Sigmoid colon (tissue), 7 donors: ENCODE measurements at places on chromosomes 6 and 20. TPM values are rescaled to one million over a fixed set of nuclear protein-coding genes. Genes with fewer than 3 reads are reported as not detected.

Gene MATN4
- total RNA-seq: not detected

Gene REM1
- total RNA-seq: 5.7 TPM

Gene DACT2
- total RNA-seq: 1.1 TPM

Gene SLC17A3
- total RNA-seq: not detected

Gene C6orf47
- total RNA-seq: 28.4 TPM

Gene BHLHE23
- not detected for total RNA-seq

DNA sequence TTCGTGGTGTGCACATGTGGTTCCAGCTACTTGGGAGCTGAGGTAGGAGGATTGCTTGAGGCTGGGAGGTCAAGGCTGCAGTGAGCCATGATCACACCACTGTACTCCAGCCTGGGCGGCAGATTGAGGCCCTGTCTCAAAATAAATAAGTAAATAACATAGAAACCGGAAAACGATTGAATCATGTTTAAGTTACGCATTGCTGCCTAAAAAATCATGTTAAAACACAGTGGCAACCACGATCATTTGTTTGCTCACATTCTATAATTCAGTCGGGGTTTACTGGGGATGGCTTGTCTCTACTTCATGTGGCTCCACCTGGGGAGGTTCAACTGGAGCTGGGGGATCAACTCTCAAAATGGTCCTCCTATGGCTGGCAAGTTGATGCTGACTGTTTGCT lies 8.2 kb upstream of the CDKN1A start:
- H3K4me3 ChIP-seq: no peak overlapping the region
- H3K4me1 ChIP-seq: peaks cover 9% of the 10 kb centered on the region
- H3K27ac ChIP-seq: no peak overlapping the region
- H3K36me3 ChIP-seq: no peaks in the 10 kb centered on the region
- H3K27me3 ChIP-seq: no peaks in the 10 kb centered on the region

- H3K27me3 ChIP-seq: no peaks in the 10 kb centered on the region
- H3K4me1 ChIP-seq: no peaks in the 10 kb centered on the region
- H3K4me3 ChIP-seq: no peak overlapping the region
- H3K36me3 ChIP-seq: no peaks in the 10 kb centered on the region
Observed at GRCh38 chr6:156589281-156589680, 187.9 kb upstream of the ARID1B start.

GRCh38 chr6:71033171-71033570 lies 76.3 kb upstream of the B3GAT2 start:
- no peak overlapping the region for H3K4me3 ChIP-seq
- DNase-seq: no peak
- H3K36me3 ChIP-seq: no peaks in the 10 kb centered on the region
- no peaks in the 10 kb centered on the region for H3K27me3 ChIP-seq
- no peak overlapping the region for H3K27ac ChIP-seq

DNA sequence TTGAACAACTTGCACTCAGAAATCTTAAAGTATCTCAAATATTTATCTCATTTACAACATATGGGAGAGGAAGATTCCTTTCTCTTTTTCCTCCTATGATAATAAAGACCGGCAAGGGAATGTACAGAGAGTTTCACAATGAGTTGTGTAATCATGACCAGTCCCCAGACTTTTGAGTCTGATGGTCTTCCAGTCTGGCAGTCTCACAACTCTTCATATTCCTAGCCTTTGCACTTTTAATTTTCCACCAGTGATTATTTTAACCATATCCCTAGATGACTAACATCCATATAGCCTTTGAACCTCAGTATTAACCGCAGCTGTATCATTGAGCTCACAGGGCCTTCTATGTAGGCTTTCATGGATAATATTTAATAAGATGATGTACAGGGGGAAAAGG lies 278.5 kb downstream of the KHDC1L start:
- DNase-seq: no peak
- H3K4me3 ChIP-seq: no peak overlapping the region
- H3K36me3 ChIP-seq: no peaks in the 10 kb centered on the region
- no peaks in the 10 kb centered on the region for H3K4me1 ChIP-seq

- no peaks in the 10 kb centered on the region for H3K36me3 ChIP-seq
- no peaks in the 10 kb centered on the region for H3K4me1 ChIP-seq
- H3K27ac ChIP-seq: no peak overlapping the region
- H3K27me3 ChIP-seq: peaks cover 3% of the 10 kb centered on the region
- DNase-seq: peak; percentile 65
Observed at GRCh38 chr20:56925082-56925830, 296.1 kb downstream of the TFAP2C start.

- H3K36me3 ChIP-seq: no peaks in the 10 kb centered on the region
- no peaks in the 10 kb centered on the region for H3K4me1 ChIP-seq
- DNase-seq: no peak
- H3K4me3 ChIP-seq: no peak overlapping the region
- H3K27ac ChIP-seq: no peak overlapping the region
Observed at GRCh38 chr6:15839969-15840541, 177.2 kb upstream of the DTNBP1 start.

DNA sequence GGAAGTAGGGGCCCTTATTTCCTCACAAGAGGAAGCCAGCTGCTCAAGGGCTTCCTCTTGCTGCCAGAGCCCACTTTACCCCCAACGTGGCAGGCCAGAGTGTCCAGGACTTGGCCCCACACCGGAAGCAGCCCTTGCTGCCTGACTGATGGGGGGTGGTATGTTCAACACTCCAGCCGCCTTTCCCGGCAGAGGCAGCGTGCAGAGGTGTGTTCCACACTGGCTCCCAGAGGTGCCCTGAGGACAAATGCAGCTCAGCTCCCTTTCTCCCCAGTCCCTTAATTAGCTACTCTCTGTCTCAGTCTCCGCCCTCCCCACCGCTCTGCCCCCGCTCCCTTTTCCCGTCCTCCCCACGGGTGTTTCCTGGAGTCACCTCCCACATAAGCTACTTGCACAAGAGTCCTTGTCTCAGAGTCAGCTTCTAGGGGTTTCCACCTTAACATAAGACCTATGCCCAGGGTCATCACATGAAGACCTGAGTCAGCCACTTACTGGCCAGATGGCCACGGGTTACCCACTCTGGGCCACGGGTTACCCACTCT lies 61.7 kb upstream of the SHLD1 start:
- H3K27ac ChIP-seq: no peak overlapping the region
- no peak for DNase-seq
- H3K4me3 ChIP-seq: no peak overlapping the region
- H3K27me3 ChIP-seq: no peaks in the 10 kb centered on the region

GRCh38 chr20:35225319-35226125 lies 968 bp upstream of the MMP24 start:
- no peaks in the 10 kb centered on the region for H3K36me3 ChIP-seq
- H3K4me1 ChIP-seq: peaks cover 13% of the 10 kb centered on the region
- no peak for DNase-seq
- no peaks in the 10 kb centered on the region for H3K27me3 ChIP-seq

- H3K36me3 ChIP-seq: no peaks in the 10 kb centered on the region
- DNase-seq: no peak
- H3K4me3 ChIP-seq: no peak overlapping the region
- H3K27me3 ChIP-seq: no peaks in the 10 kb centered on the region
- H3K4me1 ChIP-seq: no peaks in the 10 kb centered on the region
Observed at GRCh38 chr20:46731770-46732169, 22.3 kb downstream of the SLC2A10 start.

DNA sequence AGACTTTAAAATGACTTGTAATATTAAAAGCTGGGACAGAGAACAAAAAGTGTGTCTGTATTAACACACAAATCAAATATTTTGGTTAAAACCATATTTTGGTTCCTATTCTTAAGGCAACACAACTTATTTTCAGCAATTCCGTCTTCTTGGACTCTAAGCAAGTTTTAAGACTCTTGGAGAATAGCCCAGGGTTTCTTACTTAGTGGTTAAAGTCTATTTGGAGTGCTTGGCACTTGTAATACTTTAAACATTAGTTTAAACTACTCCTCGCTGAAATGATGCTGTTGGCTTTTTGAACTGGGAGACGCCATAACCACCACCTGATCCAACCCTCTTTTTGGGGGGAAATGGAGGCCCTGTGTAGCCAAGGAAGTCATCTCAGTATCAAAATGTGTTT lies 109.7 kb upstream of the GMDS start:
- H3K4me3 ChIP-seq: no peak overlapping the region
- H3K27ac ChIP-seq: no peak overlapping the region
- no peaks in the 10 kb centered on the region for H3K27me3 ChIP-seq

DNA sequence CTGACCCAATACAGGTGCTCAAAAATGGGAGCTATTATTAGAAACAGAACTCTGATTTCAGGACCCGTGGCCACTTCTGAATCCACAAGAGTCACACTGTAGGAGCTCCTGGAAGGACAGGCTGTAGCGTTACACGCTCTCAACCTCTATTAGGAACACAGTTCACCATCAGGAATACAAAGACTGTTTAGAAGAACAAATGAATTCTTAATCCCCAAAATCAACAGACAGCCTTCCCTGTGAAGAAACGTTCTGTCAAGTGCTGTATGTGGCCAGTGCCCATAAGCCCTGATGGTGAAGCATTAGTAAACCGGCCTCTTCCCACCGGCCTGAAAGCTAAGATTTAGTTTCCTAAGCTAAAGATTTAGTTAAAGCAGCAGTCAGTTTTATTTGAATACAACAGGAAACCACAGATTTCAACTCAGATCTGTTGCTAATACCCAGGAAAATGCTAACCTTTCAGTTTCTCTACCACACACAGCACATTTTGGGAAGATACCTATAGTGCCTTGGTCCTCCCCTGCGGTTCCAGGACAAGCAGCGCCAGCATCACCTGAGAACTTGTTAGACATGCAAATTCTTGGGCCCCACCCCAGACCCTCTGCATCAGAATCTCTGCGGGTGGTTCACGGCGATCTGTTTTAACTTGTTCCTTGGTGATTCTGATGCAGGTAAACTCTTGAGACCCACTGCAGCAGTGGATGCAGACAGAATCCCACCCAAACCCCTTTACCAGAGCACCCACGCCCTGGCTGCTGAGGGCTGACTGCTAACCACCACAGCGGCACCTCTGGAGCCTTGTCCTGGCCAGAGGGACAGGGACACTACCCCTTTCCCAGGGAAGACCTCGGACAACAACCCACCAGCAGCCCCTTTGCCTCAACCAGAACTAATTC lies 33.4 kb downstream of the MTRES1 start:
- peaks cover 7% of the 10 kb centered on the region for H3K4me1 ChIP-seq
- no peaks in the 10 kb centered on the region for H3K27me3 ChIP-seq
- no peak overlapping the region for H3K4me3 ChIP-seq
- no peak overlapping the region for H3K27ac ChIP-seq

GRCh38 chr6:45445749-45446549 lies 68.2 kb upstream of the SUPT3H start:
- peaks cover 33% of the 10 kb centered on the region for H3K4me1 ChIP-seq
- H3K27me3 ChIP-seq: no peaks in the 10 kb centered on the region
- DNase-seq: peak; percentile 79
- H3K4me3 ChIP-seq: no peak overlapping the region
- H3K36me3 ChIP-seq: no peaks in the 10 kb centered on the region
